ENCODE measurements at places on chromosomes 1 and 21.
A peak's percentile ranks its signal among the peaks of the same experiment; 100 is the strongest.

GRCh38 chr1:59695252-59695651 is 119.5 kb upstream of the HOOK1 start:
- DNase-seq: no peak
- no peaks in the 10 kb centered on the region for H3K36me3 ChIP-seq
- no peak overlapping the region for H3K27ac ChIP-seq
- H3K4me1 ChIP-seq: peaks cover 5% of the 10 kb centered on the region
- H3K4me3 ChIP-seq: no peak overlapping the region

GRCh38 chr1:8496473-8496872 is 178.6 kb downstream of the SLC45A1 start:
- no peak overlapping the region for H3K27ac ChIP-seq
- H3K36me3 ChIP-seq: peaks cover 2% of the 10 kb centered on the region
- no peaks in the 10 kb centered on the region for H3K27me3 ChIP-seq
- H3K4me1 ChIP-seq: no peaks in the 10 kb centered on the region
- H3K4me3 ChIP-seq: no peak overlapping the region
- DNase-seq: no peak

- no peak overlapping the region for H3K27ac ChIP-seq
- no peaks in the 10 kb centered on the region for H3K27me3 ChIP-seq
- no peak overlapping the region for H3K4me3 ChIP-seq
- peaks cover 5% of the 10 kb centered on the region for H3K4me1 ChIP-seq
- no peak for DNase-seq
Measured at GRCh38 chr1:112386731-112387346, 9.2 kb upstream of the CTTNBP2NL start.

DNA sequence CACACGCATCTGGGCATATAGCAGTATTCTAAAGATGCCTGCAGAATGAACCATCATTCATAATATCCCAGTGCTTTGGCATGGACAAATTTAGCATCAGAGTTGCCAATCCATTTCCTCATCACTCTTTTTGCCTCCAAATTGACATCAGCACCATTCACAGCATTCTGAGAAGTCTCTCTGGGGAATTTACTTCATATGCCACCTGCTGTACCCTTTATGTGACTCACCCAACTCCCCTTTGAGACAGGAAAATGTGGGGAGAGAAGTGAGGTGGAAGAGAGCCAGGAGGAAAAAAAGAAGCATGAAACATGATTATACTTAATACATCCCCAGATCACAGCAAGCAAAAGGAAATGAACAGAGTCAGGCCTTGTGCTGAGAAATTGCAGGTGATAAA is 37.4 kb downstream of the RAB3B start:
- no peaks in the 10 kb centered on the region for H3K27me3 ChIP-seq
- H3K4me3 ChIP-seq: no peak overlapping the region
- no peak for DNase-seq
- no peaks in the 10 kb centered on the region for H3K4me1 ChIP-seq
- no peaks in the 10 kb centered on the region for H3K36me3 ChIP-seq

- H3K4me3 ChIP-seq: no peak overlapping the region
- no peaks in the 10 kb centered on the region for H3K27me3 ChIP-seq
- DNase-seq: no peak
- no peaks in the 10 kb centered on the region for H3K36me3 ChIP-seq
Measured at GRCh38 chr1:184892116-184892515, 82.2 kb downstream of the NIBAN1 start.

DNA sequence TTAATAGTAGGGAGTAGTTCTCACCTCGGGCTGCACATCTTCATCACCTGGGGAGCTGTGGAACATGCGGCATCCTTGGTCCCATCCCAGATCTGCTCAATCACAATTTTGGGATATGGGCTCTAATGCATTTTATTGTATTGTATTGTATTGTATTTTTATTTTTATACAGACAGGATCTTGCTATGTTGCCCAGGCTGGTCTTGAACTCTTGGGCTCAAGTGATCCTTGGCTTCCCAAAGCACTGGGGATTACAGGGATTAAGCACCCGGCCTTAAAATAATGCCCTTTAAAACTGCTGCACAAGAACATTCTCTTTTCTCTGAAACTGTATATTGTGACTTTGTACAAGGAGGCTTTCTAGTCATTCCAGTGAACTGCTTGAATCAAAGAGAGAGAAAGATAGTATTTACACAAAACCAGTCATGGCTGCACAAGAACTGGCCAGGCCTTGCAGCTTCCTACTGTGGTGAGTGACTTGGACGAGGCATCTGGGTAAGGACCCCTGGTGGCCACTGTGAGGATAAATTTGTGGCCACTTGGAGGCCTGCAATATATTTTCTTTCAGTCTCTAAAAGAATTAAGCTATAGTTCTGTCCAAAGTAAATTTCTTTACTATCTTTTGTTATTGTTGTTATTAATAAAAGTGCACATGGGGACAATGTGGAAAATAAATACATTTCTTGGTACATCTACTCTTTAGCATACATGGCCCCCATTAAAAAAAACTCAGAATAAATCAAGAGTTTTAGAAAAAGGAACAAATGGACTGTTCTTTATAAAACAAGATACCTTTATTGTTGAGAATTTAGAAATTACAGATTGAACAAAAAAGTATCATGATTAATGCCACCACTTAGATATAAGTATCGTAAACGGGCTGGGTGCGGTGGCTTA is 48.0 kb downstream of the TBCE start:
- H3K27me3 ChIP-seq: no peaks in the 10 kb centered on the region
- no peak overlapping the region for H3K4me3 ChIP-seq
- peak; percentile 79 for DNase-seq
- no peak overlapping the region for H3K27ac ChIP-seq
- H3K36me3 ChIP-seq: no peaks in the 10 kb centered on the region

- DNase-seq: no peak
- no peak overlapping the region for H3K27ac ChIP-seq
- H3K36me3 ChIP-seq: no peaks in the 10 kb centered on the region
- no peaks in the 10 kb centered on the region for H3K4me1 ChIP-seq
- H3K27me3 ChIP-seq: no peaks in the 10 kb centered on the region
- no peak overlapping the region for H3K4me3 ChIP-seq
Measured at GRCh38 chr21:37297364-37297763, 30.2 kb upstream of the VPS26C start.

DNA sequence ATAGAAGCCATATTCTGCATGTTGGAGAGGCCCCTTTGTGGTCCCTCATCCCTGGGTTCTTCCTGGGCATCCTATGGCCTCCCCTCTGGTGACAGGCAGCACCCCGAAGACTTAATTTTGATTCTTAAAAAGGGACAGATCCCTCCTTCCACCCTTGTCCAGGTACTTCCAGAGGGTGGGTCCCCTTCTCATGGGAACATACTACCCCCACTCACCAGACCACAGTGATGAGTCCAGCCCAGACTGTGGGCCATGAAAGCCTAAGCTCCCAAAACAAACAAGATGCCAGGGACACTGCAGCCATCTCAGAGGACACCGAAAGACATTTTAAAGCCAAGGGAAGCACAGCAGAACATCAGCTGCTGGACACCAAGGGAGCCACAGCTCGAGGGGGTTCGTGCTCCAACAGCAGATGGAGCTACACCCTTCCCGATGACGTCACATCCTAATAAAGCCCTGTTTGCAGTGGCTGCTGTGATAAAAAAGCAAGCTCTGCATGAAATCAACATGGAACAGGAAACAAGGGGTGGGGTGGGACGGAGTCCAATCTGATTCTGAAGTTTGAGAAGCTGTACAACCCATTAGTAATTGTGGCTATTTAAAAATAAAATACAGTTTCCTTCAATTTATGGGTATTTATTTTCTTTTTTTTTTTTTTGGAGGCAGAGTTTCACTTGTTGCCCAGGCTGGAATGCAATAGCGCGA is 32.4 kb downstream of the GNB1 start:
- peaks cover 27% of the 10 kb centered on the region for H3K4me1 ChIP-seq
- no peak overlapping the region for H3K4me3 ChIP-seq
- peak; percentile 54 for DNase-seq
- no peaks in the 10 kb centered on the region for H3K36me3 ChIP-seq

DNA sequence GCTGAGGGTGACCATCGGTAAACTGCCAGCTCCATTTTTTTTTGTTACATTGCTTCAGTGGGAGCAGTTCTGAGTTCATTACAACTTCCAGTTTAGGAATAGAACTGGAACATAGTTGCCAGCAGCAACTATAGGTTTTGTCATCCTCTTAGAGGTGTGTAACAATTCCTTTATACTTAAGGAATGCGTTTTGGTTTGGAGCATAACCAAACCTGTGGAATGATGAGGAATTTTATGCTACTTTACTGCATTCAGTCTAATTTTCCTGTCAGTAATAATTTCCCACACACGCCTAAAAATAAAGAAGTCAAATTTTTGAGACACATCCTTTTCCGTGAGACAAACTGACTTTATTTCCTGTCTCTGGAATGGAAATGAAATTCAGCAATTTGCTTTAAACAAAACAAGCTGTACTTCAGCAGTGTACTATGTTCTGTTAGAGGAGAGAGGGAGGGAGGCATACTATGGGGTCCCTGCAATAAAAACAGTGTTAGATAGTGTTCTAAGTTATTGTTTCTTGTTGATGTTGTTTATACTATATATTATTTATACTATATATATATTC is 4.8 kb upstream of the AMPD1 start:
- H3K27ac ChIP-seq: no peak overlapping the region
- H3K4me1 ChIP-seq: no peaks in the 10 kb centered on the region
- no peak overlapping the region for H3K4me3 ChIP-seq
- H3K27me3 ChIP-seq: no peaks in the 10 kb centered on the region
- H3K36me3 ChIP-seq: no peaks in the 10 kb centered on the region

GRCh38 chr21:45894450-45894825 is 87.1 kb upstream of the COL6A1 start:
- H3K36me3 ChIP-seq: no peaks in the 10 kb centered on the region
- DNase-seq: no peak
- no peaks in the 10 kb centered on the region for H3K27me3 ChIP-seq

DNA sequence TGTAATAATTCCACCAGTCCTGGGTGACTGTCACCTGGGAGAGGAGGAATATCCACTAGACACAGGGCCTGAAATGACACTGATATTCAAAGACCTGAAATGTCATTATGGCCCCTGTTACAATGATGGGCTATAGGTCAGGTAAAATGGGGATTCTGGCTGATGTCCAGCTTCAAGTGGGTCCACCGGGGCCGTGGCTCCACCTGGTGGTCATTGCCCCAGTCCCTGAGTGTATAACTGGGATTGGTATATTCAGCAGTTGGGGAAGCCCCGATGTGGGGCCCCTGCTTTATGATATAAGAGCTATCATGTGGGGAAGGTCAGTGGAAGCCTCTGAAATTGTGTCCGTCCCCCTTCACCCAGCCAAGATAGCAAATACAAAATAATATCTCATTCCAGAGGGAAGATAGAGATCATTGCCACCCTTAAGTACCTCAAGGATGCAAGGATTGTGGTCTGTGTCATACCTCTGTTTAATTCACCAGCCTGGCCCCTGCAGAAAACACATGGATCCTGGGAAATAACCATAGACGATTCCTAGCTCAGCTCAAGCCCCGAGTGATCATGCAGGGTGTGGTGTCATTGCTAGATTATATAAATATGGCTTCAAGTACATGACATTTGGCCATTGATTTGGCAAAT is 19.4 kb downstream of the PLEKHO1 start:
- H3K4me3 ChIP-seq: no peak overlapping the region
- DNase-seq: peak; percentile 73
- H3K27me3 ChIP-seq: no peaks in the 10 kb centered on the region
- no peaks in the 10 kb centered on the region for H3K36me3 ChIP-seq
- H3K4me1 ChIP-seq: no peaks in the 10 kb centered on the region

DNA sequence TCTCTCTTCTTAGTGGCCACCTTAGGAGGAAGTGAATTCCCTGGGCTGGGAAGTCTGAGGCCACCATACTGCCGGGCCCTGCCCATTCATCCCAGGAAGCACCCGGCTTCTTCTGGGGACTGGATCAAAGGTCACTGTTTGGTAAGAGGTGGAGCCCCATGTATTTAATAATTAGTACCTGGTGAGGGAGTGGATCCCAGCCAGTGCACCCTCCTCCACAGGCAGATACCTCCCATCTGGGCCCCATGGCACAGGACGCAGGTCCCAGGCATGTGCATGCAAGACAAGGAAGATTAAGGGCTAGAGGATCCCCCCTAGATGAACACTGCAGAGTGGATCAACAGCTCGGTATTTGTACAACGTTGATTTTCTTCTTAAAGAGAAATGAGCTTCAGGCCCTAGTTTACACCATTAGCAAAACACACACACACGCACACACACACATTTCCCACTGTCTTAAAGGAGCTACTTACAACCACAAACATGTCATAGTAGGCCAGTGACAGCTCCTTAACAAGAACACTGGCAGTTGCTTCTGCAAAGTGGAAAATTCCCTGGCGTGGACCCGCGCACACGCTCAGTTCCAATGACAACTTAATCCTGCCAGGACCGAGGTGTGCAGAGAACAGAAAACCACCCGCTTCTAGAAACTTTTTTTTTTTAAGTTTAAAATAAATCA is 90.7 kb downstream of the MRPL37 start:
- no peak for DNase-seq
- peaks cover 41% of the 10 kb centered on the region for H3K4me1 ChIP-seq
- H3K36me3 ChIP-seq: no peaks in the 10 kb centered on the region
- no peak overlapping the region for H3K4me3 ChIP-seq
- H3K27ac ChIP-seq: peak overlapping the region; percentile 68

- no peak overlapping the region for H3K27ac ChIP-seq
- no peak for DNase-seq
- no peaks in the 10 kb centered on the region for H3K4me1 ChIP-seq
- H3K36me3 ChIP-seq: no peaks in the 10 kb centered on the region
Measured at GRCh38 chr1:237043846-237044636, 2.1 kb downstream of the RYR2 start.

DNA sequence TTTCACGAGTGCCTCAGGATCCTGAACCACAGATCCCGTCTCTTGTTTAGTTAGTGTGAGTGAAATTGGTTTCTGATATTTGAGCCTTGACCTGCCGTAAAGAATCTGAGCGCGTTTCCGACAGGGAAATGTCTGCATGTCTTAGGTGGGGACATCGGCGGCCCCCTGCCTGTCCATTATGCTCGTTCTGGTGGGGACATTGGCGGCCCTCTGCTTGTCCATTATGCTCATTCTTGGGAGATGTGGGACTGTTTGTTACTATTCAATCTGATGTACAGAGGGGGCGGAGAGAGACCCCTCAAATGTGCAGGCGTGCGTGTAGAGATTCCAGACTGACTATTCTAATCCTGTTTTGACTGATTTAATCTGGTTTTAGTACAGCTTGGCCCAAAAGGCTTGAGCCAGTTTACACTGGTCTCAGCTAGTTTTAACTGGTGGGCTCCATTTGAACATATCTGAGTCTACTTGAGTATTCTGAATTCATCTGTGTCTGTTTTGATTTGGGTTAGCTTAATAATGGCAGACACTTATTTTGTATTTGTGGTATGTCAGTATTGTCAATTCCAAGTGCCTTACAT is 6.6 kb upstream of the TINAGL1 start:
- peaks cover 24% of the 10 kb centered on the region for H3K4me1 ChIP-seq
- no peak overlapping the region for H3K27ac ChIP-seq
- no peaks in the 10 kb centered on the region for H3K36me3 ChIP-seq
- H3K27me3 ChIP-seq: no peaks in the 10 kb centered on the region
- DNase-seq: peak; percentile 33
- H3K4me3 ChIP-seq: no peak overlapping the region

All from kidney (tissue), 22 donors.